ENCODE measurements at places on chromosomes 4 and X.
A peak's percentile ranks its signal among the peaks of the same experiment; 100 is the strongest.

DNA sequence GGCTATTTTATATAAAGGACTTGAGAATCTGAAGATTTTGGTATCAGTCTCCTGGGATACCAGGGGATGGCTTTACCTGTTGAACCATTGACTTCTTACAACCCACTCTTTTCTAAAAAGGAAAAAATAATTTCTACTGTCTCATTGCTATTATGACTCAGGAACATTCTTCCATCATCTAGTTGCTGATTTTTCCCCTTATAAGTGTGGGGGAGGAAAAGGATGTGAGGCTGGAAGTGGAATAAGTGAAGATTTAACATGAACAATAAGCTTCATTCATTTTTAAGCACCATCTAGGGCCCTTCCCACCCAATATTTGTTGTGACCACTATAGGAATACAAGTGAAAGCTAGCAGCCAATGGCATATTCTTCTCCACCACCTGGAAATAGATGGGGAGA, 10.6 kb upstream of the MND1 start:
- no peak for DNase-seq

DNA sequence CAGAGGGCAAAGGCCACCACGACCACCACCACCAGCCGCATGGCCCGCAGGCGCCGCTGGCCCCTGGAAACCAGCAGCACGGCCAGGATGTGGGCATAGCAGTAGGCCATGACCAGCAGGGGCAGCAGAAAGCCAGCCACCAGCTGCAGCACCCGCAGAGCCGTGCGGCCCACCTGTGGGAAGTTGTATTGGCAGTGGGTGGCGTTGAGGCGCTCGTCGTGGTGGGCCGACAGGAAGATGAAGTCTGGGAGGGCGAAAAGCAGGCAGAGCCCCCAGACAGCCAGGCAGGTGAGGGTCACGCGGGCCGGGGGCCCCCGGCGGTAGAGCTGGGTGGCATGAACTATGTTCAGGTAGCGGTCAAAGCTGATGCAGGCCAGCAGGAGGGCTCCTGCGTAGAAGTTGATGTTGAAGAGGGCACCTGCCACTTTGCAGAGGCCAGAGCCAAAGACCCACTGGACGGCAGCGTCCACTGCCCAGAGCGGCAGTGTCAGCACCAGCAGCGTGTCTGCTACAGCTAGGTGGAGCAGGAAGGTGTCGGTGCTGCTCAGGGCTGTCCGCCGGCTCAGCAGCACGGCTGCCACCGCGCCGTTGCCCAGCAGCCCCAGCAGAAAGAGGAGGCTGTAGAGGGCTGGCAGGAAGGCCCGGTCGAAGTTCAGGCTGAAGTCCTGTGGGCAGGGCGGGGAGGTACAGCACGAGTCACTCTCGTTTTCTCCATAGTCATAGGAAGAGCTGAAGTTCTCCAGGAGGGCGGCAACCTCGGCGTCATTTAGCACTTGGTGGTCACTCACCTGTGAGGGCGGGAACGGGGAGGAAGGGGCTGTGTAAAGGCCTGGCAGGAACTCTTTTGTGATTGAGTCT, 1.4 kb downstream of the CXCR3 start:
- no peak for DNase-seq

DNA sequence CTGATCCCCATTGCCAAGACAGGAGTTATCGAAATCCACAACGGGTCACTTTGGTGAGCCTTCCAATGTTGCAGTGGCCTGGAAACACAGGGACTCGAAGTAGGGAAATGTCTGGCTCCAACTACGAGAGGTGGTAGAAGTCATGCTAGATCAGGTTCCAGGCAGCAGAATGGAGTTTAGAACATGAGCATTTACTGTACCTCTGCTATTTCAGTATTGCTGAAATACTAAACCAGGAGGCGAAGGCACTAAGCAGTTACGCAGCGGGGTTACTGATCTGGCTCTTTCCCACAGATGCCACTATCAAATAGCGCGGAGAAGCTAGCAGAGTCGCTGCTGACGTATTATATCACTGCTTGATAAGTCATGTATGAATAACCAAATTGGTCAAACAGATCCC, 56.3 kb downstream of the PTCHD1 start:
- DNase-seq, result no peak

- DNase-seq, result no peak
Measured at GRCh38 chr4:41668024-41668423, 80.5 kb downstream of the PHOX2B start.

- no peak for DNase-seq
Measured at GRCh38 chrX:10944136-10944885, 166.8 kb upstream of the HCCS start.

- DNase-seq, result no peak
Measured at GRCh38 chrX:12225107-12225506, 86.8 kb downstream of the FRMPD4 start.

DNA sequence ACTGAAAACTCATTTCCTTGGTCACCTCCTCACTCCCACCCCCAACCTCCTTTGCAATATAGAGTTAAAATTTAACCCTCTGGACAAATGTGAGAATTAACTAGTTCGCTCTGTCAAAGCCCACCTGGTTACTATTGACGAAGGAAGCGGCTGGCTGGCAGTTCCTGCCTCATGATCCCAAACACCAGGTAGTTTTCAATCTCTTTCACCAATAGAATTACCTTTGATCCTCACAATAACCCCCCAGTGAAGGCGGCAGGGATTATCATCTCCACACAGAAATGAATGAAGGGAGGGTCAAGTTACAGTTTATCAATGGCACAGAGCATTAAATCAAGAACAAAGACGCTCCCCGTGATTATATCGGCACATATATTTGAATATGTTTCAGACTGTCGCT, 65.7 kb upstream of the TTC29 start:
- no peak for DNase-seq

GRCh38 chr4:26083987-26084386, 170.0 kb downstream of the SMIM20 start:
- DNase-seq, result no peak

DNA sequence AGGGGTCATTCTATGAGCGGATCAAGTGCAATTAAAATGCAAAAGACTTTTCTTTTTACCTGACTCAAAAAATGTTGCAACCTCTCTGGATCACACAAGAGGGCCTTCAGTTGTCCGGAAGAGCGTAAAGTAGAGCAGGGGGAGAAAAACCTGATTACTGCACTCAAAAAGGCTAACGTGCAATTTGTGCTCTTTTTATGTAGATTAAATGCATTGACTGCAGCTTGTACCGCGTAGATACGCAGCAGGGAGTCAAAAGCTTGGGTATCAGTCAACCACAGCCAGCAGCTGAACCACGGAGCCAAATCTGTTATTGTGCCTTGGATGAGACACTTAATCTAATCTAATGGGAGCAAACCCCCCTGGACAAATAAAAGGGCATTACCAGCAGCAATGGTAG, 107.3 kb upstream of the RAI2 start:
- no peak for DNase-seq

DNA sequence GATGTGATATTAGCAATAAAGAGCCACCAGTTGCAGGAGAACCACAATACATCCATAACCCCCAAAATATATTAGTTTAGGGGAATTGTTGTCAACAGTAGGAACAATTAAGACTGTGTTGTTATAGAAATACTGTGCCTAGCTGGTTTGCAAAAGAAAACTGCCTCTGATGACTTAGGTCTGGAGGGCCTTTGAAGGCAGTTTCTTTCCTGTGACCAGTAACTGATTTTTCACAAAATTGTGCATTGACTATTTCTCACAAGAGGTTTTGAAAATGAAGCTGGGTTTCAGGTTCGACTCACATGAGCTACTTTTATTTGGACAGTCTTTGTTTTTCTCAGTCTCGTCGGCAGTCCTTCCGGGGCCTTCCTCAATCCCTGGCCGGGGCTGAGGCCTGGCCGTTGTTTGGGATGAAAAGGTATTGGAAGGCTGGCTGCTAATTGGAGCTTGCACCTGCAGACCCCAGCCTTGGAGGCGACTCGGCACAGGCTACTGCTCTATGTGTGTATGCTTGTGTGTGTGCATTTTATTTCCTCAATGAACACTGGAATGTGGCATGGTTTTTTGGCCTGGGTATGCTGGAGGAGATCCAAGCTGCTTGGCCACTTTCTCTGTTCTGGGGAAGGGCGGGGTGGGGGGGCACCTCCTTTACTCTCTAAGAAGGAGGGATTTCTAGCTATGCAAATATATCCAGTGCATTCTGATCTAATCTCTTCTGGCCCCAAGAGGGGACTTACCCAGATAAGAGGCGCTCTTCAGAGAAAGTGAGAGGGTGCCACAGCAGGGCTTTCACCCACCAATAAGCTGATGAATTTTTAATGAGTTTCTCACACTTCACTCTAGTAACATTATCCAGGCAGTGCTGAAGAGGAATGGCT, 49.5 kb upstream of the LNX1 start:
- no peak for DNase-seq

- no peak for DNase-seq
Measured at GRCh38 chr4:132770776-132771175, 378.3 kb upstream of the PCDH10 start.

DNA sequence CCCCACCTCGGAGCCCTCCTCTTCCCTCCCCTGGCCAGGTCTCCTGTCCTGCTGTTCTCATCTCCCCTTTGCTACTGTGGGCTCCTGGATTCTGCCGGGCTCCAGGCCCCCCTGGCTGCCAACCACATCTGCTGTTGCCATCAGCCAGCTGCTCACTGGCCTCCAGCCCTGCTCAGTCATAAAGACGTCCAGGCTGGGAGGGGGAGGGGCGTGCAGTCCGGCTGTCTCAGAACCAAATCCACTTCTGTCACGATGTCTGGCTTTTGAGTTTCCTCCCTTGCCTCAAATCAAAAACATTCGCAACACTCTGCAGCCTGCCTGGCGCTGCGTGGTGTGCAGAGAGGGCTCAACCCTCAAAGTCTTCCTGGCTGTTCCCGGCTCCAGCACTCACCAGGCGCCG, 7.1 kb downstream of the RASL11B start:
- no peak for DNase-seq

DNA sequence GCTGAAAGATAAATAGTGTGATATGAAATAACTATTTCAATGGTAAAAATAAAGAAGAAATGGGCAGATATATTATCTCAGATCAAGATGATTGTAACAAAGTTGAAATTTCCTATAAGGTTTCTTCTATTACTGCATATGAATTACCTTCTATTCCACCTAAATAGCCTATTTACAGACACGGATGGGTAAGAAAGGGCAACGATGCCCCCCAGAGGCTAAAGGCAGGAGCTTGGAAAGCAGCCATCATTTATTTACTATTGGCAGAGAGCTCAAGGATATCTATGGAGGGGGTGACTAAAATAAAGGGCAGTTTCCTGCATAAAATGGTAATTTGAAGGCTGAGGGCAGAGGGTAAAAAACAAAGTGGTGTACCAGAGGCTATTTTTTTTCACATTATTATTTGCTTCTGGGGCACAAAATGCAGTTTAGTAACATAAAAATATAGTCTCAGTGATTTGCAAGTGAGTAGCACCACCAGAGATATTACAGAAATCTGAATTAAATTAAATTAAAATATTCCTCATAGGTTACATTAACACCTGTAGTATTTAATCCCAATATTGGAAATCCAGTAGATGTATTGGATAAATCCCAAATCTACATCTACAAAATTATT, 123.1 kb downstream of the BTC start:
- peak; percentile 14 for DNase-seq

DNA sequence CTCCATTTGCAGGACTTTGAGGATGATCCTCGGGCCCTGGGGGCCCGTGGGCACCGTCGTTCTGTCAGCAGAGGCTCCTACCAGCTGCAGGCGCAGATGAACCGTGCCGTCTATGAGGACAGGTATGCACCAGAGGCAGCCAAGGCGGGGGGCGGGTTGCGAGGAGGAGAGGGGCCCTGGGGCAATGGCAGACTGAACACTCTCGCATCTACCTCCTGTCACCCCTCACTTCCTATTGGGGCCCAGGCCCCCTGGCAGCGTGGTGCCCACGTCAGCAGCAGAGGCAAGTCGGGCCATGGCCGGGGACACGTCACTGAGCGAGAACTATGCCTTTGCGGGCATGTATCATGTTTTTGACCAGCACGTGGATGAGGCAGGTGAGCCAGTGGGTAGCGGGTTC, 2.0 kb downstream of the WDR13 start:
- DNase-seq, result no peak

DNA sequence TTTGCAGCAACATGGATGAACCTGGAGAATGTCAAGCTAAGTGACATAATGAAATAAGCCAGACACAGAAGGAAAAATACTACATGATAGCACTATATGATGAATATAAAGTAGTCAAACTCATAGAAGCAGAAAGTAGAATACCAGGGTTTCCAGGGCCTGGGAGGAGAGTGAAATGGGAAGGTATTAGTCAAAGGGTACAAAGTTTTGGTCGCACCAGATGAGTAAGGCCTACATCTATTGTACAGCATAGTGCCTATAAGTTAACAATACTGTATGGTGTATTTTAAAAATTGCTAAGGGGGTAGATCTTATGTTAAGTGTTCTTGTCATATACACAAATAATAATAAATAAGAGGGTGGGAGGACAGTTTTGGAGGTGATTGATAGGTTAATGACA, 41.5 kb downstream of the ENOX2 start:
- no peak for DNase-seq

- no peak for DNase-seq
Measured at GRCh38 chr4:158949099-158949498, 153.8 kb upstream of the RAPGEF2 start.

DNA sequence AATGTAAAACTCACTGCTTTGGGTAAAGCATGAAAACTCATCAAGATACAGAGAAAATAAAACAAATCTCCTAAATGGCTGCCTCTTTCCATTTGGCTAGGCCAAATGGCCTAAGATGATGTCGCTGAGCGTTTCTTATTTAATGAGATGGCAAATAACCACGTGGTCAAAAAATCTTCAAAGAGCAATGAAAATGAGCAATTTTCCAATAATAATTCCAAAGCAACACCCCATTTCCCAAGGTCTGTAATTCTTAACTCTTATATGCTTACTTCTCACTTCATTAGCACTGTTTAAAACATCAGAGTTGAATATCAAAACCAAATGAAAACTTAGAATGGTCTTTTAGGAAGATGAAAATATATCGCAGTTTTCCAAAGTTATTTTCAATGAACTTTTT, 222.3 kb upstream of the MID1 start:
- DNase-seq, result no peak

DNA sequence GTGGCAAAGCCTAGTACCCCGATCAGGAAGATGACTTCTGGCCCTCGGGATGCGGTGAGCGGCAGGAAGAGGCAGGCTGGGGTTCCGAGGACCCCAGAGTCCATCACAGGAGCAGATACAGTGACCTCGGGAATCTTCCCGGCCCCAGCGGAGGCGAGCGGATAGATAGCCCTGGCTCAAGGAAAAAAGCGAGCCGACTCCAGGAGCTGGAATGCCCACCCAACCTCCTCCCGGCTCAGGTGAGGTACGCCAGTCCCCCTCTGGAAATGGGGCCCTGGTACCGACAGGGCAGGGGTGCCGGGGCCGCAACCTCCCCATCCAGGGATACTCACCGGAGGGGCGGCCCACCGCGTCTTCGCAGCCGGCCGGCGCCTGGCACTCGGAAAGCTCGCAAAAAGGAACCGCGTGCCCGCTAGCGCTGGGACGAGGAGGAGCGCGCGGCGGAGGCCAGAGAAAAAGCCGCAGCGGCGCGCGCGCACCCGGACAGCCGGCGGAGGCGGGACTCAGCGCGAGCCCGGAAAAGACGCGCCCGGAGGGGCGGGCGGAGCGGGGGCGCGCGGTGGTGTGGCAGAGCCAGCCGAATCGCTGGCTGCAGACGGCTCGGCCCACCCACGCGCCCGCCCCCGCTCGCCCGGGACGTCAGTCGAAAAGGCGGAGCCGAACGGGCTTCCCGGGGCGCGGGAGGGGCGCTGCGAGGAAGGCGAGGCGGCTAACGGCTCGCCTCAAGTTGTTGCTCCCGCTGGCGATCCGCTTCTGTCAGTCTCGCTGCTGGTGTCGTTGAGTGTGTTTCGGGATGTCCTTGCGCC, at the start of gene ACSL4:
Gene ACSL4 (minus strand): TSS at position 451 of the 806 bp plus-strand sequence. CDS start 49,894 bp downstream, outside the sequence.
- peak; percentile 71 for DNase-seq

All from stimulated activated CD8-positive, alpha-beta memory T cell treated with anti-CD3 and anti-CD28 coated beads, Interleukin-15, amount 100 ng/mL, for 1 hour (primary cell).